Fibroblast of skin of left quadriceps (primary cell): ENCODE measurements at places on chromosomes 4 and X.
A peak's percentile ranks its signal among the peaks of the same experiment; 100 is the strongest.

DNA sequence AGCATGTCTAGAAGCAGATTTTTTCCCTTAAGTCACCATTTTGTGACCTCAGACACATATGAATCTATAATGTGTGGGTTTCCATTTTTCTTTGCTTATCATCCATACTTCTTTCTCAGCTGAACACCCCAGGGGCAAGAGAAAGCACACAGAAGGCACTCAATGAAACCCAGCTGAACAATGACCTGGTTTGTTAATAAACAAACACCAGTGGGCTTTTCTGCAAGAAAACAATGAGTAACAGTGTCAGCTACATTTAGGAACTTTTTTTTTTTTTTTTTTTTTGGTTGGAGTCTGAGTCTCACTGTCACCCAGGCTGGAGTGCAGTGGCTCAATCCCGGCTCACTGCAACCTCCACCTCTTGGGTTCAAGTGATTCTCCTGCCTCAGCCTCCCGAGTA lies 40.7 kb upstream of the KLF3 start:
- DNase-seq, result no peak

GRCh38 chrX:17411205-17411604 lies 36.2 kb downstream of the NHS start:
- DNase-seq, result no peak

- peak; percentile 67 for DNase-seq
Measured at GRCh38 chrX:132218100-132218812, 991 bp downstream of the RAP2C start.

- no peak for DNase-seq
Measured at GRCh38 chrX:120365320-120365719, 3.4 kb downstream of the ATP1B4 start.

GRCh38 chr4:11131491-11131890 lies 297.2 kb downstream of the HS3ST1 start:
- no peak for DNase-seq

- no peak for DNase-seq
Measured at GRCh38 chr4:78984593-78984992, 45.4 kb upstream of the PAQR3 start.

DNA sequence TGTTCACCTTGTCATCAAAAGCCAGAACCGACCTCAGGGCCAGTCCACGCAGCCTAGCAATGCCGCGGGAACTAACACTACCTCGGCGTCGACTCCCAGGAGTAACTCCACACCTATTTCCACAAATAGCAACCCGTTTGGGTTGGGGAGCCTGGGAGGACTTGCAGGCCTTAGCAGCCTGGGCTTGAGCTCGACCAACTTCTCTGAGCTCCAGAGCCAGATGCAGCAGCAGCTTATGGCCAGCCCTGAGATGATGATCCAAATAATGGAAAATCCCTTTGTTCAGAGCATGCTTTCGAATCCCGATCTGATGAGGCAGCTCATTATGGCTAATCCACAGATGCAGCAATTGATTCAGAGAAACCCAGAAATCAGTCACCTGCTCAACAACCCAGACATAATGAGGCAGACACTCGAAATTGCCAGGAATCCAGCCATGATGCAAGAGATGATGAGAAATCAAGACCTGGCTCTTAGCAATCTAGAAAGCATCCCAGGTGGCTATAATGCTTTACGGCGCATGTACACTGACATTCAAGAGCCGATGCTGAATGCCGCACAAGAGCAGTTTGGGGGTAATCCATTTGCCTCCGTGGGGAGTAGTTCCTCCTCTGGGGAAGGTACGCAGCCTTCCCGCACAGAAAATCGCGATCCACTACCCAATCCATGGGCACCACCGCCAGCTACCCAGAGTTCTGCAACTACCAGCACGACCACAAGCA lies 898 bp downstream of the UBQLN2 start:
- DNase-seq, result no peak

DNA sequence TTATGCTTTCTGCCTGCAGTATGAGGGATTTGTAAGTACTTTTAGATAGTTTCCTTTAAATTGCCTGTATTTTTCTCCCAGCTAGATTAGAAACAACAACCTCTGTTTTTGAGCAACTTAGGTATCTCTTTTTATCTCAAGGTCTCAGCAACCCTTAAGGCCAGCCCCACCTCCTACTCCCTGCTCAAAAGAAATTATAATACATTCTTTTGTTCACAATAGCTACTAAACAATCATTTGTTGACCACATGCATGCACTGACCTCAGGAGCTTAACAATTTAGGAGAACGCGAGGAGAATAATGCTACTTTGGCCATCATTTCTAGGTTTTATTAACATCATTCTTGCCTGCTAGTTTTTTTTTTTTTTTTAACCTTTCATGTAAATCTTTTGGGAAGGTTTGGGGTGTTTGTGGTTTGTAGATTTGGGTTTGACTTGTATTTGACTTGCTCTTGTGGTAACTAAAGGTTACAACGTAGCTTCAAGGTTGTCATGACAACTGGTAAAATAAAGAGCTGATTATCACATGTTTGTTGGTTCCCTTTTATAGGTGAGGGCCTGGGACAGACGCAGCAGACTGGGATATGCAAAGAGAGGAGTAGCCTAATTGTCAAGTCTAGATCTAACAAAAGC lies 145.4 kb upstream of the PLAC1 start:
- no peak for DNase-seq

DNA sequence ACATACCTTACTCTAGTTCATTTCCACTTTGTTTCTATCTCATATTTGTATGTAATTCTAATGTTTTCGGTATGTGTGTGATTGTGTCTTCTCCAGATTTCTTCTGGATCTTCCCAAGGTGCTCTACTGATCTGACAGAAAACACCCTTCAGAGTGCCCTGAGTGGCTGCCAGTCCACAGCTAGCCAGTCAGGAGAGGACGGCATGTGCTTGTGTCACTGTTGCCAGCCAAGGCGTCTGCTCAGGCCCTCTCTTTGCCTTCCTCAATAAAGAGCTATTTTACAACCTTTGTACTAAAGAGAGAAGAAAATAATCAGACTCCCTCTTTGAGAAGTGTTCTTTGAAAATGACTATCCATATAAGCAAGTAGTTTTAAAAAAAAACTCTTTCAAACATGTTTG lies 29.0 kb downstream of the CD99L2 start:
- DNase-seq, result no peak

DNA sequence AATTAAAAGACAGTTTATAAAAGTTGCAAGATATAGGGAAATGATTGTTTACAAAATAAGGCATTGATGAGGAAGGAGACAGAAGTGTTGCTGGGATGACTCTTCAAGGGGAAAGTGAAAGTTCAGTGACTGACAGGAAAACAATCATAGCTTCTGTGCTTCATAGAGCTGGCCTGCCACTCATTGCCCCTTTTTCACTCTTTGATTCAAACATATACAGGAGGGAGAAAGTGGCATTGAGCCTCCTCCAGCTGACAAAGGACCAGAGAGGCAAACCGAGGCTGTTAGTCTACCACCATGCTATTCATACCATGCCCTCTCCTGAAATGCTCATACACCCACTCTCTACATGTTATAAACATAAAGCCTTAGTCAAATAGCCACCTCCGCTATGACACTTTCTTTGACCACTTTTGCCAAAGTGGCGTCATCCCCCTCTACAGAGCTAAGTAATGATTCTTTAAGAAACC lies 79.2 kb upstream of the ATOH1 start:
- DNase-seq, result no peak

GRCh38 chr4:104217526-104217925 lies 277.2 kb downstream of the CXXC4 start:
- DNase-seq, result no peak

DNA sequence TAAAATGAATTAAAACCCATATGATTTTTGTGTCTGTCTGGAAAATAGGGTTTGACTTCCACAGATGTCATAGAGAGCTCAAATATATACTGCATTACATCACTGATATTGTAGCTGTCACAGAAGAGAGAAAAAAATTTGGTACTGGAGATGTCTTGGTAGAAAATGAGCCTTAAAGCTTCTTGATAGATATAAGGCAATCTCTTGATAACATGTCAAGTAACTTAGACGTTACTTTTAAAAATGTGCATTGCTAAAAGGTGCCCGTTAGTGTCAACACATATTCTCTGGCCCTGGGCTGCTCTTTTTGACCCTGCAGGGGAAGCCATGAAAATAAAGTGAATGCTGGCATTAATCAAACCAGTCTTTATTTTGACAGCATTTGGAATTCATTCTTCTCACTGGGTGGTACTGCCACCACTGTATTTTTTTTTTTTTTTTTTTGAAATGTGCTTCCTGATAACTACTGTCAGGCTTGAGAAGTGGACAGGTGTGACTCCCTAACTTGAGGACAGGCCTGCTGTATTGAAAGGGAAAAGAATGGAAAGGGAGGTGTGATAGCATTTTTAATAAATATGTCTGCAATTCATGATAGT lies 53.0 kb upstream of the RAPGEF2 start:
- no peak for DNase-seq

DNA sequence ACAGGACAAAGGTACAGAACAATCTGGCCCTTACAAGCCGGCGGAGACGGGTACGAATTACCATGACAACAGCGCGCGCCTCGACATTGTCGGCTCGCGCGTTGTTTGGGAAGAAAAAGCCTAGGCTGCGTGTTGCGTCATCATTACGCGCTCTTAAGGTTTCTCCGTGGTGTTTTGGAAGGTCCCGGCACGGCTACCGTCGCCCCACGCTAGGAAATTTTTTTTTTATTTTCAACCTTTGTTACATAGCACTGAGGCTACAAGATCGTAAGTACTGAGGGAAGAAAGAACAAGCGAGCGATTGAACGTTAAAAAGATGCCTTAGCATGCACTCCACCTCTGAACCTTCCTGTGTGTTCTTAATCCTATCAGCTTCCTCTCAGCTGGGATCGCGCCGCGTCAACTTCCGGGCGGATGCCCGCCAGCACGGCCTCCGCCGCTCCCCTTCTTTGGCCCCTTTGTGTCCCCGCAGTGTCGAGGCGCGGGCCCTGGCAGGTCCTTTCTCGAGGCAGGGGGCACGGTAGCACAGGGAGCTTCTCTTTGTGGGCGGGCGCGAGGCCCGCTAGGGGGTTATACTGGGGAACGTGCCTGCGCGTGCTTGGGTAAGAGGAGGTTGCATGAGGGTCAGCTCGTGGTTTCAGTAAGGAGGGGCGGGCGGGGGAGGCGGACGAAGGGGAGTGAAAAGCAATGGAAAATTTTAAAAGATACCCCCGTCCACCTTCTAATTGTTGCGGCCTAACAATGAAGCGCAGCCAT lies at the start of gene SMARCAD1:
Gene SMARCAD1, plus strand, starts transcription at position 397 of the 756 bp plus-strand sequence. CDS start 530 bp downstream, outside the sequence.
- DNase-seq, result peak; percentile 91

DNA sequence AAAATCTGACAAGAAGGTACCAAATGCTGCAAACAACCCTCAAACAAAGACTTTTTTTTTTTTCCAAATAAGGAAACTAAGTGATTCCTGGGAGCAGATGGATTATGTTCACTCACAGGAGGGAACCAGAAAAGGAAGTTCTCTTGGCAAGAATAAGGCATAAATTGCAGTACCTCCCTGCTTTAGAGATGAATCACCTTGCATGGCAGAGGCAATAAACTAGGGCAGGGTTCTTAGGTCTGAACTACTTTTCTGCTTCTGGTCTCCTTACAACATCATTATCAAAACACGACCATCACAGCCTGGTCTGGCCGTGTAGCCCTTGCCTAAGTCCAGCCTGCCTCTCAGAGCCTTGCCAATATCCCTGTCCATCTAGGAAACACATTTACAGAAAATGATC lies 6.3 kb downstream of the TMEM31 start:
- peak; percentile 71 for DNase-seq

DNA sequence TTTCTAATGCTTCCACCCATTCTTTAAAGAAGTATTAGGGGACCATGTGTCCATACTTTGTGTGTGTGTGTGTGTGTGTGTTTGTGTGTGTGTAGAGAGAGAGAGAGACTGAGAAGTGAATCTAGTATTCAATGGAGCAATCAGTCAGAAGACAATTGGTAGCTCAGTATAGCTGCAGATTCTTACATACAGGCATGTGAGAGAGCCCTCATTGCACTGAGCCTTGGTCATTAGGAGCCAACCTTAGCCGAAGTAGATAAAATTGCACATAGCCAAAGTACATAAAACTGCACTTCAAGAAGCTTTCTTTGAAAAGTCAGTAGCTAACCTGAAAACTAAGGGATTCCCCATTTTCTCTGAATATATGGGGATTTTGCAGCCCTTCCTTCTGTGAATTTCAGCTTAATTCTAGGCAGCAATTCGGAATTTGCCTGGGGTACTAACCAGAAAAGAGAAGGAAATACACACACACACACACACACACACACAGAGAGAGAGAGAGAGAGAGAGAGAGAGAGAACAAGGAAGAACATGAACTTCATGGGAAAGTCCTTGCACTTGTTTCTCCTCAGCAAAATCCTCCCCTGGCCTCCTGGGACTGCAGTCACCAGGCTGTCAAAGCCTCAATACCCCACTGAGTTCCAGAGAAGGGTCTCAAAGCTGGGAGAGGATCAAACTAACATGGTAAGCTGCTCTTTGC lies 1.7 kb upstream of the PRDM8 start:
- DNase-seq, result no peak

DNA sequence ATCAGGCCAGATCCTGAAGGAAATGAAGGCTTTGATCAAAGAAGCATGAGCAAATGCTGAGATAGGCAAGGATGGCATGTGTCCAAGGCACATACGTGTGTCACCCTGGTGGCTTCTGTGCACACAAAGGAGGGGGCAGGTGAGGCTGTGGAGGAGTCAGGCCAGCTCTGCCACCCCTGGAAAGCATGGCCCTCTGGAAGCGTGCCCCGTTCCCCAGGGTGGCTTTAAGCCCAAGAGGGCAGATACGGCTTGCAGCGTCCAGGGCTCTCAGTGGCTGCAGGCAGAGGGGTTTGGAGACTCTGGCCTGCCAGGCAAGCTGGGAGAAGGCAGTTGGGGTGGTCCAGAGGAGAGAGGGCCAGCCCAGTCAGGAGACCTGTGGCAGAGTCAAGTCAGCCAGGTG lies 25.6 kb downstream of the PNMA6E start:
- no peak for DNase-seq

- no peak for DNase-seq
Measured at GRCh38 chr4:26013629-26014028, 99.6 kb downstream of the SMIM20 start.

- no peak for DNase-seq
Measured at GRCh38 chr4:181030961-181031360, 1212.2 kb upstream of the TENM3 start.

GRCh38 chrX:152817078-152817764 lies 13.3 kb downstream of the CETN2 start:
- DNase-seq, result no peak

DNA sequence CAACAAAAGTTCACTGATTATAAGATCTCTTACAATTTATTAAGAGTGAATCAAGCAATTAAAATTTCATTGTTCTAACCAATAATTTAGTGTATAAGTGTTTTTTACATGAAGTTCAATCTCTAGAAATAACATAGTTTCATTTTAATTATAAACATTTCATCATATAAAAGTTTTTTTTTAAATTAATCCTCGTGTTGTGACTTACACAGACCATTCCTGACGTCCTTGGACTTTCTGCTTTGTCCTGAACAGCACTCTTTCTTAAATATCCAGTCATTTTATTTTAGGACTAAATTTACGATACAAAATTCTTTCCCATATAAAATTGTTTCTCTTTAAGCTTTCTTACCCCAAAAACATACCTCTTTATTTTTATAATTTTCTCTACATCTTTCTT lies 841.7 kb upstream of the POU3F4 start:
- no peak for DNase-seq

DNA sequence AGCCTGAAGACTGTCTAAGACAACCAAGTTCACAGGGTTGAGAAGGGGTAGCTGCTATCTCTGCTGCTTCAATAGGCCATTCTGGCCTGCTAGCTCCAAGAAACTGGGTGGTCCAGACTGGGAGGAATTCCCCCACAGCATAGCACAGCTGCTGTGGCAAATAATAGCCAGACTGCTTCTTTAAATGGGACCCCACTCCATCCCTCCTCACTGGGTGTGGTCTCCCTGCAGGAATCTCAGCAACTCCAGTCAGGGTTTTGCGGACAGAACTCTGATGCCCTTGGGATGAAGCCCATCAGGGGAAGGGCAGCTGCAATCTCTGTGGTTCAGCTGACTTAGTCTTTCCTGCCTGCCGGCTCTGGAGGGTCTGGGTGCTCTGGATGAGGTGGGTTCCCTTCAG lies 1018.6 kb upstream of the DIAPH2 start:
- no peak for DNase-seq
